Stimulated activated CD8-positive, alpha-beta memory T cell treated with anti-CD3 and anti-CD28 coated beads, Interleukin-7, amount 100 ng/mL, for 4 hours (primary cell): ENCODE measurements at places on chromosomes 4 and X.

DNA sequence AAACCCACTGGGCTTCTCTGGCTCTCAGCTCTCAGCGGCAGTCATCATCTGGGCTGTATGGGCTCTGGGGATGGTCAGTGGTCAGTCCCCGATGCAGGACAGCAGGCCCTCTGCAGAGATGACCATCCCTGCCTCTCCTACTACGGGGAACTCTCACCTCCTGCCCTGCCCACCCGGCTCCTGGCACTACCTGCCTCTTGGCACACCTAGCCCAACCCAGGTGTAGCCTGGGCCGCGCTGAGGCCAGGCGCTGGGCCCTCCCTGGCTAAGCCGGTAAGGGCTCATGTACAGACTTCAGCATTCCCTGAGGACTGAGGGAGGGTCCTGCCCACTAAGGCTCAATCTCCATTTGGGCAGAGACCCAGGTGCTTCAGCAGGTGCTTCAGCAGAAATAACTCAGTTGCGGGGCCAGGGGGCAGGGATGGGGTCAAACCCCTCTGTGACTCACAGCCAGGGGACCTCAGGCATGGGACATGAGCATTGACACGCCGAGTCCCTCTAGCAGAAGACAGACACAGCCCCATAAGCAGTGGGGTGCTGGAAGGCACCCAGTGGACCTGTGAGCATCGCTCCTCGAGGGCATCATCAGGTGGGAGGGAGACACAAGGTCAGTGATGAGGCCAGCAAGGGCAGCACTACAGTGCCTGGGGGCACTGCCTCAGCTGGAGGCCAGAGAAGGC is 71.0 kb downstream of the ACOX3 start:
- no peak for DNase-seq

DNA sequence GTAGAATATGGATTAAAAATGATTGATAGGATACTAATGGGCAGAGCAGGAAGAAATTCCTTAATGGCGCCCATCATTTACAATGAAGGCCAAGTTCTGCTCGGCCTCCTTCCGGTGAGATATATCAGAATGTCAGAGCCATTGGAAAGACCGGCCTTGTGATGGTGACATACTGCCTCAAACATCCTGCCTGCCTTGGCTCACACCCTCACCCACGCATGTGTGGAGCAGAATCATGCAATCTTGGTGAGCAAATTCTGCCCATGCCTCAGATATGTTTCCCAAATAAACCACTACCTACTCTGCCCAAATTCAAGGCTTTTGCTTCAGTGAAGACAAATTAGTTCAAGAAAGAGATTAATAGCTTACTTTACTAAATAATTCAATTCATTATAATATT is 163.3 kb downstream of the MID1 start:
- no peak for DNase-seq

GRCh38 chr4:92303621-92304027 is at the start of gene GRID2:
Gene GRID2 (plus strand): TSS chr4:92303966.
- DNase-seq, result no peak

- DNase-seq, result no peak
Observed at GRCh38 chr4:8393593-8394038, 46.9 kb downstream of the ACOX3 start.

GRCh38 chr4:15186806-15187205 is 184.5 kb downstream of the CPEB2 start:
- DNase-seq, result no peak

DNA sequence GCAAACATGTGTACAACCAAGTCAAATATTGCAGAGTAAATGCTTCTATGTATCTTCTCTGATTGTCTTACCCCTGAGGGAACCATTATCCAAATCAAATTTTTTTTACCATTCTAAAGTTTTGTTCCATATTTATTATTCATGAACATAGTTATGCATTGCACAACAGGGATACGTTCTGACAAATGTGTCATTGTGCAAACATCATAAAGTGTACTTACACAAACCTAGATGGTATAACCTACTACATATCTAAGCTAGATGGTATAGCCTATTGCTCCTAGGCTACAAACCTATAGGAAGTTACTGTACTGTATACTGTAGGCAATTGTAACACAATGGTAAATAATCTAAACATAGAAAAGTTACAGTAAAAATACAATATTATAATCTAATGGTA is 23.4 kb downstream of the BEX3 start:
- no peak for DNase-seq

DNA sequence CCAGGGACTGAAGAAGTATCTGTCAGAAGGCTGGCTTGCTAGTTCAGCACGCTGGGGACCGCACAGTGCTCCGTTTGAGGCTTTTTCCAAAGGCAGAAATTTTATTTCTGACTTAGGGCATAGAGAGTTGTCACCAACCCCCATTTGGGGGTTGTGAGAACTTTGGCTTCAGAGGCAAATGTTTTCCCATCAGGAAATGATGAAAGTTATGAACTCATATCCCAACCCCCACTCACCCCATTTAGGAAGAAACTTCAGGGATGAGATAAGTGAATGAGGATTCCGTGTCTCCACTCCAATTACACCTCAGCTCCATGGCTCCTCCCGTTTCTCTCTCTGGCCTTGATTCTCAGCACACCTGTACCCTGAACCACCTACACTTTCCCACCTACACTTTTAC is 4.3 kb upstream of the WDR13 start:
- DNase-seq, result no peak

GRCh38 chr4:98779088-98779487 is 120.7 kb upstream of the TSPAN5 start:
- no peak for DNase-seq

DNA sequence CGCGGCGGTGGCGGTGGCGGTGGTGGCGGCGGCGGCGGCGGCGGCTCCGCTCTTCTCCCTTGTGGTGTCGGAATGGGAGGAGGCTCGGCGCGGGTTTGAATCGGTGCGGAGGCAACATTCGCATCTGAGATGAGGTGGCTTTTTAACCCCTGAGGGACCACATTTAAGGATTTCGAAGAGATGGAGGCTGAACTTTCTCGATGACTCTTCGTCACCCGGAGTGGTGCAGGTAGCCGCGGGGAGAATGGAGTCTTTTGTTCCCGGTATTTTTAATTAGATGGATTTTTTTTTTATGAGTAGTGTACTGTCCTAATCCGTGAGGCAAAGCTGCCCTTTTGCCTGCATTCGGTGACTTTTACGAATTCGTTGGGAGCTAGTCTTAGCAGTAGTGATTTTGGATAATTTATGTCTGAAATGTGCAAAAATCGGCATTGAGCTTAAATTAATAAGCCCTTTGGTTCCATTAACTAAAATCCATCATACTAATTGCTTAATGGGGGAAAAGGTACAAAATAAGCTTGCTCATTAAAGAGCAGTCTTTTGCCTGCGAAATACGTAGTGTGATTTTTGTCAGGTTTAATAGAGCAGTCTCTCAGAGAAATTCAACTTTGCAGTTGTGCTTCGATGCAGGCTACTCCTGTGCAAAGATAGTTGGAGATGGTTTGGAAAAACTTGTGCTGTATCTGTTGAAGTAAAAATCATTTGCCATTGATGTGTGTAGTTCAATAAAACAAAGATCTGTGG is 206.2 kb downstream of the TENM3 start:
- DNase-seq, result no peak

DNA sequence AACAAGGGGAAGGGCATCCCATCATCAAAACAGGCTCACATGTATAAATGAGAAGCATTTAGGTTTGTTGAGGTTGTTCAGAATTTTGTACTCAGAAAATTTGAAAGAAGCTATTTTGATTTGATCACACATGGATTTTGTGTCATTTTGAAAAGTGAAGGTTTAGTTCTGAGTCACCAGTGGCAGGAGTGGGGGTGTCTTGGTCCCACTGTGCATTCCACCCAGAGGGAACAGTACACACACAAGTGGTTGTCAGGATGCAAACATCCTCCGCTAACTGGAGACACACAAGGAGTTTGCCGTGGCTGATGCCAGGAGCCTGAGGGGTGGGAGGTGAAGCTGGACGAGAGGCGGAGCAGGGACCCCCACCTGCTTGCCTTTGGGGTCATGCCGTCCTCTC is 198.2 kb upstream of the PSAPL1 start:
- no peak for DNase-seq

- DNase-seq, result no peak
Observed at GRCh38 chr4:143700416-143701352, at the start of gene FREM3. Gene FREM3 (minus strand): TSS chr4:143700675. CDS start chr4:143700675, 0 bp downstream.

DNA sequence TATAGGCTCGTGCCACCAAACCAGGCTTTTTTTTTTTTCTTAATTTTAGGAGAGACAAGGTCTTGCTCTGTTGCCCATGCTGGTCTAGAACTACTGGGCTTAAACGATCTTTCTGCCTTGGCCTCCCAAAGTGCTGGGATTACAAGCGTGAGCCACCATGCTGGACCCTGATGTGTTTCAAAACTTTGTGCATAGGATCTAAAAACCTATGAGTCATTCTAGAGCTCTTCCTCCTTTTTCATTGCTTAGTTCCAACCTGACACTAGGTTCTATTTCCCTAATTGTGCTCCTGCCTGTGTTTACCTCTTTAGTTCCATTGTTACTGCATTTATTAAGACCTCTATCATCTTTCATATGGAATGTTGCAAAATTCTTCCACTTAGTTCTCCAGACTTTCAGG is 57.3 kb downstream of the HPGD start:
- DNase-seq, result no peak

DNA sequence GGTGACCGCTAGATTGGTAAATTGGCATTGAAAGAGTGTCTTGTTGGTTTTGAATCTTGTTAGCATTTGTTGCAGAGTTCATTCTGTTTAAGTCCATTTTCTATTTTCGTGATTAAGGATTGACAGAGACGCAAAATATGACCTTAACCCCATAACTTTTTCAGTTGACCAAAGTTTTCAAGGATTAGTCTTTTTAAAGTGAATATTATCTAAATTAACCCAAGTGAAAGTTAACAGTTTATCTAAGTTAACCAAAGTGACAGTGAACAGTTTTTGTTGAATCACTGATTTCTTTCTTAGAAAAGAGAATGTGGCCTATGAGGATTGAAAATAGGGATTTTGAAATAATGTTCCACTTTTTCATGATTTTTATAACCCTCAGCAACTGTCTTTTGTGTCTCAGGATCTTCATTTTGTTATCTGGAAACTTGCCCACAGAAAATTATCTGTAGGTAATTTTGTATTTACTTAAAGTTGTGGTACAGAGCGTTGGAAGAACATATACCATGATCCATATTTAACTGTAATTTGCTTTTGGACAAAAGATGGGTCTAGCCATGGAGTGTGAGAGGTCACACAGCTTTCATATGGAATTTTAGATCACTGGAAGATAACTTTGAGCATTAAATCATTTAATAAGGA is 3.3 kb downstream of the CPEB2 start:
- no peak for DNase-seq

DNA sequence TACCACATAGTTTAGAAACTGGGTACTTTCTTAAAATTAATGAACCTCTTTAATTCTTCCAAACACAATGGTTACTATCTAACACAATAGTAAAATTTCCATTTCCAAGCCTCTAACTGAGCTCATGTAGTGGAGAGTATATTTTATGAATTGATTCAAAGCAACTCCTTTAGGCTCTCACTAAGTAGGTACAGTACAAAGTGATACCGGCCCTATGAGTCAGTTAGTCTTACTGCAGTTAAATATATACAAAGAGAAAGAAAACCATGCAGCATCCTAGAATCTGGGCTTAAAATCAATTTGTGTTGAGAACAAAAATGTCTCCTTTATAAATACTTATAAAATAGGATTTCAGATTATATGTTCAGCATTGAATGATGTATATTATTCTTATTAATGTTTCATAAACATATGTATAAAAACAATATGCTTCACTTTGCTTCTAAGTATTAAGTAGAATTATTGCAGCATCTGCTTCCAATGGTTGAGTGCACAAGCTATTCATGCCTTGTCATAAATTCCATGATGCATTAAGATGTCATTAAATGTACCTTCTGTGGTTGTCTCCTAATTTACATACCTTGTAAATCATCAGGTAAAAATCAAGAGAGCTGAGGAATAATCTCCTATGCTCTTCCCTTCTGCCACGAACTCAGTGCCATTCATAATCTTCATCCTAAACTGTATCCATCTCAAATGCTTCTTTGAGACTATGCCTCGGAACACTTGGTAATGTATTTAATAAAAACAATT is 1037.8 kb downstream of the STPG2 start:
- no peak for DNase-seq

DNA sequence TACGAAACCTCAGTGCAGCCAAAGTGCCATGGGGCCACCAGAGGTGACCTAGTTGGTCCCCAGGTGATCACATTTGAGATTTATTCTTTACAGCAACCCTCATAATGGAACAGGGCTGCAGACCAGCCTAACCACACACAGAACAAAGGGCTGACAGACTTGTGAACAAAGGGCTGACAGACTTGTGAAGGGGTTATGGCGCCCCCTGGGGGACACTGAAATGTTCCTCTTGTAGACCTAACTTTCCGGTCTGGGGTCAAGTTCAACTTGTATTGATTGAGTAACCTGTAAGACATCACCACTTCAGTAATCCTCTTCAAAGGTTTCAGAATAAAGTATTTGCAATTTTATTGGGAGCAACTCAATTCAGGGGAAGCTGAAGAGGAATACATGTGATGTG is 175.9 kb upstream of the RPS6KA3 start:
- peak; percentile 67 for DNase-seq

GRCh38 chr4:180528003-180528402 is 1715.2 kb upstream of the TENM3 start:
- DNase-seq, result no peak

- no peak for DNase-seq
Observed at GRCh38 chrX:113545040-113545439, 704.4 kb upstream of the AMOT start.

- no peak for DNase-seq
Observed at GRCh38 chrX:69136546-69137331, 28.5 kb downstream of the PJA1 start.

GRCh38 chrX:105876658-105877057 is 54.3 kb downstream of the NRK start:
- no peak for DNase-seq

- DNase-seq, result no peak
Observed at GRCh38 chrX:112704187-112704586, 24.4 kb upstream of the LHFPL1 start.

DNA sequence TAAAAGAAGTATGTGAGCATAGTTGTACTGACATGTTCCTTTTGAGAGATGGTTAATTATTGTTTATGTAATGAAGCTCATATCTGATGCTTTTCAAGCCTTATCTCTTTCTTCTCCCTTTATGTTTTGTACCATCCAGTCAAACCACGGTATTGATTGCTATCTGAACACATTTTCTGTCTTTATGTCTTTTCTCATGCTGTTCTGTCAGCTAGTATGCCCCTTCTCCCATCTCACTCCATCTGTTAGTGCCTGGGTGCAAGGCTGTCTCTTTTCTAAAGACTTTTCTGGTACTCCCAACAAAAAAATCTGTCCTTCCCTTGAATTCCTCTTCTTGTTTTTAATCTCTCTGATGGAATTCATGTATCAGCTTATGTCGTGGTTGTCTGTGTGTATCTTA is 883.8 kb upstream of the IGFBP7 start:
- no peak for DNase-seq

DNA sequence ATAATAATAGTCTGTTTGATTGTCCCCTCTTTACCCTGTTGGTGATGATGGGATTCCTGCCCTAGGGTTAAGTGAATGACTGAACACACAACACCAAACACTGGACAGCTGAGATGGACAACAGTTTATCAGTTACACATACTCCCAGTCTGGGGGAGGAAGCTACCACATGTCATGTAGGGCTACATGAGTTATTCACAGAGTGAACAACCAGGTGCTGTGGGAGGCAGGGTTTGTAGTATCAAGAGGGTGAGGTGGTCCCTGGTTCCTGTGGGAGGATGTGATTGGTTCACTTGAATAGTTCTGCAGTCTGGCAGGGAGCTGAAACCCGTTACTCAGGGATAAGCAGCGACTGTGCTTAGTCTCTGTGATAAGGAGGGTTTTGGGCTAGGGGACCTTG is 88.8 kb upstream of the AP1S2 start:
- no peak for DNase-seq
